ENCODE measurements at places on chromosomes 6 and 20. TPM values are rescaled to one million over a fixed set of nuclear protein-coding genes. Genes with fewer than 3 reads are reported as not detected.

DNA sequence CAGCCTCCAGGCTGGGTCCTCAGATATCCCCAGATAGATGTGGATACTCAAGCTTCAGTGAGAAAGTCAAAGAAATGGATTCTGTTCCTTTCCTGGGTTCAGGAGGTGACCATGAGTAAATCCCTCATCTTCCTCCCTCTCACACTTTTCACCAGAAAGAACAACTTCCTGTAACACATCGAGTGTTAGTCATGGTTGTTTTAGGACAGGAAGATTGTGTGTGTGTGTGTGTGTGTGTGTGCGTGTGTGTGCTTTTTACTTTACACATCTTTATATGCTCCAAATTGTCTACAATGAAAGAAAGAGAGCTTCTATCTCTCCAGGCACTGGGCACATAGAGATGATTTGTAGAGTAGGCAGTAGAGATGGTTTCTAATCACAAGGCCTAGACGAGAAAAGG lies 139.9 kb downstream of the TBXT start:
- DNase-seq, result no peak

DNA sequence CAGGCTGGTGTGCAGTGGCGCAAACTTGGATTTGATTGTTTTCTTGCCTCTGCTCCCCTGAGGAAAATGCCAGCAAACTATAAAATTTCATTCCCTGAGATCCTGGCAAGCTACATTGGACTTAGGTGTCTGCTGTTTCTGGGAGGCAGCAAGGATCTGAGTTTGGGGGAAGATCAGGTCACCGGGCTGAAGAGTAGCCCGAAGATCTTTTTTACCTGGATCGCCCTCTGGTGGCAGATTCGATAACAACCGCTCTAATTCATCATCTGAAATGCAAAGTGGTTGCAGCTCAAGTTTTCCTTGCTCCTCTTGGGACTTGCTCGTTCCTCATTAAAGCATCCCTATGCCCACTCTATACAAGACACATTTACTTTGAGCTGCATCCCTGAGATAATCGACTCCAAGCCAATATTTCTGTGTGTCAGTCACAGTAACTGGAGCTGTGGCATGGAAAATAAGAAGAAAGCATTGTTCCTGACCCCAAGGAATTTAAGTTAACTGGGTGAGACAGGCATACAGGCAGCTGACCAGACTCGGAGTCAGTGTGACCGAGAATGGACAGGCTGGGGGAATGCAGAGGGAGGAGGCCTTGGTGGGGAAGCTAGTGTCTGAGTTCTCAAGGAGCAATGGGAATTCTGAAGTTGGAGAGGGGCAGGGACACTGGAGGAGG lies 131.8 kb upstream of the PROKR2 start:
- peak; percentile 5 for DNase-seq

DNA sequence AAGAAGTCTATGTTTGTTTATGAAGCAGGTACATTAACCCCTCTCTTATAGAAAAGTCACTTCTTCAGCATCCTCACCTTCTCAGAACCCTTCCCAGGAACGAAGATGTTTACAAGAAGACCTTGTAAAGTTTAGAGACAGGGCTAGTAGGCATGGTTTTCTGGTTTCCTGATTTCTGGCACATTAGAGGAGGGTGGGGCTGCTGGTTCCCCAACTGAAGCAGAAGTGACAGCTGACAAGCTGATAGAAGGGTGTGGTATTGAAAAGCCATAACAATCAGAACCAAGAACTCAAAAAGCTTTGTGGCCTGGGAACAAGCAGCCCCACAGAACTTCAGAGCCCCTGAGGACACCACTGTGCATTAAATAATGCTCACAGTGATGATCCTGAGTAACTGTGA lies 91.2 kb downstream of the RTN4IP1 start:
- no peak for DNase-seq

GRCh38 chr6:72422171-72422570 lies 199.7 kb upstream of the KCNQ5 start:
- DNase-seq, result no peak

- no peak for DNase-seq
Measured at GRCh38 chr6:140345935-140346334, 971.5 kb upstream of the CITED2 start.

GRCh38 chr20:53800418-53800817 lies 206.8 kb upstream of the ZNF217 start:
- no peak for DNase-seq

Gene MAS1
- not detected for polyA plus RNA-seq

Gene TFAP2D
- not detected for polyA plus RNA-seq

Gene TSBP1
- not detected for polyA plus RNA-seq

Gene PDE7B
- 9.3 TPM for polyA plus RNA-seq

Gene SNAP25
- polyA plus RNA-seq, result 1.6 TPM

Gene NEU1
- 52.1 TPM for polyA plus RNA-seq

Gene PHF20
- polyA plus RNA-seq, result 30.5 TPM

All from urinary bladder (tissue), 4 donors.